Activated CD4-positive, alpha-beta T cell treated with anti-CD3 and anti-CD28 coated beads for 48 hours (primary cell): ENCODE measurements at places on chromosomes 6 and 20.

- no peak for DNase-seq
These were observed 689.9 kb upstream of the AGPAT4 start for GRCh38 chr6:161963634-161964234.

DNA sequence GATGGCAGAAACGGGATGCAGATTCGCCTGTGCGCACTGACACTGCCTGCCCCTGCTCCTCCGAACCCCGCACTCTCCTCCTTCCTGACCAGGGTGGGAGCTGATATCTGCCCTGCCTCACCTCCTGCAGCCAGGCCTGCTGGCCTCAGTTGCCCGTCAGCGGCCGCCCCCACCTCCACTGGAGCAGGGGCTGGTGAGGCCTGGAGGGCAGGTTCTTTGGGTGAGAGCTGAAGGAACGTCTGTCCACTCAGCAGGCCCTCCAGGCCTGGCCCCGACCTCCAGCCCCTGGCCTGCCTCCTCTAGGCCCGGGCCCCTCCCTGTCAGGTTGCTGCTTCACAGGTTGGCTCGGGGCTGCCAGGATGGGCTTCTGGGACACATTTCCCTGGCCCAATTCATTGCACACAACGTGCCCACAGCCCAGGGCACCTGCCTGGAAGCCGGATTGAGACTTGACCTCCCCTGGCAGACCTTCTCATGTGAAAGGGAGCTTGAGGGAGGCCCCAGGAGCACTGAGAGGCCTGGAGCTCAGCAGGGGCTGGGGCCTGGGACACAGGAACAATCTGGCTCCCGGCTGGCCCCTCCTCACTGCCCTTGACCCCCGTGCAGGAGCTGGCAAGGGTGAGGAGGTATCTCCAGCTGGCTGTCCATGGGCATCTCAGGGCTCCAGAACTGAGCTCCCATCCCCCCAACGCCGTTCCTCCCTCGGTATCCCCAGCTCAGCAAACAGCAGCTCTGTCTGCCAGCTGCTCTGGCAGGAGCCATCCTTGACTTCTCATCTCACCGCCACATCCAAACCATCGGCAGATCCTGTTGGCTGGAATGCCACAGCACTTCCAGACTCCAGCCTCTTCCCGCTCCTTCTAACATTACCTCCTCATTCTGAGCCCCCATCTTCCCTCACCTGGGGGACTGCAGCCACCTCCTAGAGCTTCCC lies 39.5 kb downstream of the SPDEF start:
- no peak for DNase-seq

GRCh38 chr6:168678077-168678476 lies 237.1 kb downstream of the SMOC2 start:
- DNase-seq: no peak

DNA sequence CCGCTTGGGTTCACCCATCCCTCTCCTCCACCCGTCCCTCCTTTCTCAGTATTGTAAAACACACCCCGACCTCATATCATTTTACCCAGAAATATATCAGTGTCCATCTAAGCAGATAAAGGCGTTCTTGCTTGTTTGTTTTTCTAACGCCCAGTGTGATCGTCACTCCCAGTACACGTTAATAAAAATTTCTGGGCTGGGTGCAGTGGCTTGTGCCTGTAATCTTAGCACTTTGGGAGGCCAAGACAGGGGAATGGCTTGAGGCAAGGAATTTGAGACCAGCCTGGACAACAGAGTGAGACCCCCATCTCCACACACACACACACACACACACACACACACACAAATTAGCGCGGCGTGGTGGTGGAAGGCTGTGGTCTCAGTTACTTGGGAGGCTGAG lies 24.4 kb upstream of the TFAP2C start:
- DNase-seq: no peak

DNA sequence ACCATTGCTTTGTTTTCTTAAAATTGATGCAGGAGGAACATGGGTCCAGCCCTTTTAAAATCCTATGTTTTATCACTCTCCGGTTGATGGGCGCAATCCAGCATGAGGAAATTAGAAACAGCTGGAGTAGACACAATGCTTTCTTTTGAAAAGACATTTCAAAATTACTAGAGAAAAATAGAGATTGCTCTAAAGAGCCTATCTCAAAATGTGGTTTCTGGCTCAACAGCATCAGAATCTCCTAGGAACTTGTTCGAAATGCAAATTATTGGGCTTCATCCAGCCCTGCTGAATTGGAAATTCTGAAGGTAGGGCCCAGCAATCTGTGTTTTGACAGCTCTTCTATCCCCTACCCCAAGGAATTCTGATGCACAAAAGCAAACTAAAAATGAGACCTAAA lies 190.8 kb upstream of the BMP2 start:
- DNase-seq: no peak

- no peak for DNase-seq
These were observed 22.8 kb downstream of the PANK2 start for GRCh38 chr20:3911956-3912355.

DNA sequence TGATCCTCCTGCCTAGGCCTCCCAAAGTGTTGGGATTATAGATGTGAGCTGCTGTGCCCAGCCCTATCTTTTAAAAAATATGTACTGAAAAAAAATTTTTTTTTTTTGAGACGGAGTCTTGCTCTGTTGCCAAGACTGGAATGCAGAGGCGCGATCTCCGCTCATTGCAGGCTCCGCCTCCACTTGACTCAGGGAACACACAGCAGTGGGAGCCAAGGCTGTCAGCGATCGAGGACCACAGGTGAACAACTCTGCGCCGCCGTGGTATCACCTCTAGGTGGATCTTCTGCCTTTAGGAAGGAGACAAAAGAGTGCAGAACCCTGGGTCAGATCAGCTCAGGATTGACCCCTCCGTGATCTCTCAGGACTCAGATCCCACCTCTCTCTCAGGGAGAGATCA lies 13.7 kb downstream of the RAET1E start:
- DNase-seq: no peak
